Activated T-helper 1 cell treated with anti-CD3 and anti-CD28 coated beads, Interleukin-2, amount 50 U/mL, for 16 hours (primary cell): ENCODE measurements at places on chromosomes 12 and 14.

DNA sequence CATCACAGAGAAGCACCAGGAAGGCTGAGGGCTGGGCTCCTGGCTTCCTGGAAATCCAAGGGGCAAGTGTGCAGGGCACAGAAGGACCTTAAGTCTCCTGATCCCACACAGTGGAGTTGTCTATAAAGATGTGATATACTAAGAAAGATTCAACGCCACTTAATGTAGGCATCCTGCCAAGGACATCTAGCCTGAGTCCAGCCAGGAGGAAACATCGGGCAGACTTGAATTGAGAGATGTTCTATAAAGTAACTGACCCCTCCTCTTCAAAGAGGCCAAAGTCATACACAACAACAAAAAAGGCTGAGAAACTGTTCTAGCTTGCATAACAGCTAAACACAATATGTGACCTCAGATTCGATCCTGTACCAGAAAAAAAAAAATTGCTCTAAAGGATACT, 299.5 kb upstream of the NOS1 start:
- DNase-seq, result no peak

GRCh38 chr14:61421212-61421923, 100.0 kb downstream of the PRKCH start:
- DNase-seq, result no peak

- no peak for DNase-seq
These were observed 1.6 kb downstream of the SLC6A12 start for GRCh38 chr12:212415-212714.

GRCh38 chr12:20105943-20106342, 262.4 kb upstream of the PDE3A start:
- DNase-seq, result no peak

DNA sequence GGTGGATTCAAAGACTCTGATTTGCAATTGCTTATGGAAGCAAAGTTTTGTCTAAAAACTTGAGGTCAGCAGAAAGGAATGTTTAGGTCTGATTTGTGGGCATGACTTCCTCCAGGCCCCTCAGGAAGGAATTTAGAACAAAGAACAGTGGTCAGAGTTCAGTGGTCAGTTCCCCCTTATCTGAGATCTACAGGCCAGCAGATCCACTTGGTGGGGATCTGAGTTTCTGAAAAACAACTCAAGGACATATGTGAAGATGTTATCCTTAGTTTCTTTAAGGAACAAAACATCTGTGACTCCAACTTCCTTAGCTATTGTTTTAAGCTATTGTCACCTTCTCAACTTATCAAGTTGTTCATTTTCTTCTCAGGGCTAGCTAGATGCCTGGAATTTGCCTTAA, 28.0 kb upstream of the NAA30 start:
- DNase-seq, result no peak

DNA sequence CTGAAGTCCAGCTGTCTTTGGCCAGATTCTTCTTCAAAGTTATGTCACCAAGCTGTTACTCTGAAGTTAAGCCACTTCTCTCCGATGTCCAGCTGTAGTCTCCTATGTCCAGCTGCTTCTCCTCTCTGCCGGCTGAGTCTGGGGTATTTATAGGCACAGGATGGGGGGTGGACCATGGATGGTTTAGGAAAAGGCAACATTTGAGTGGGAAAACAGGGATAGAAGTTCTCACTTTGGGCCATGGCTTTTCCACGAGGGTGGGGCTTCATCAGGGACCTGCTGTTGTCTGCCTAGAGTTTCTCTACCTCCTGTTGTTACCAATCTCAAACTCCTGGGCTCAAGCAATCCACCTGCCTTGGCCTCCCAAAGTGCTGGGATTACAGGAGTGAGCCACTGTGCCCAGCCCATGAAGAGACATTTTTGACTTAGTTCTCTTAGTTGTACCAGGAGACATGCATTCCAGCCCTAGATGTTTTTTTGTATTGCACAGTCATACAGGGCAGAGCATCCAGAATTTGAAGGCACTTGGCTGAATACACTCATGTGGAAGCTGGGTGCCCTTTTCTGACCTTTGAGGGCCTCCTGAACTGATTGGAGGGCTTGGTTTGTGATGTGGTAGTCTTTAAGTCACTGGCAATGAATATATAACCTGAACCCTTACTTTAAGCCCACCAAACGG, 79.8 kb upstream of the HECTD1 start:
- DNase-seq, result no peak

- DNase-seq, result no peak
These were observed 8.1 kb upstream of the NAA30 start for GRCh38 chr14:57382283-57382682.

DNA sequence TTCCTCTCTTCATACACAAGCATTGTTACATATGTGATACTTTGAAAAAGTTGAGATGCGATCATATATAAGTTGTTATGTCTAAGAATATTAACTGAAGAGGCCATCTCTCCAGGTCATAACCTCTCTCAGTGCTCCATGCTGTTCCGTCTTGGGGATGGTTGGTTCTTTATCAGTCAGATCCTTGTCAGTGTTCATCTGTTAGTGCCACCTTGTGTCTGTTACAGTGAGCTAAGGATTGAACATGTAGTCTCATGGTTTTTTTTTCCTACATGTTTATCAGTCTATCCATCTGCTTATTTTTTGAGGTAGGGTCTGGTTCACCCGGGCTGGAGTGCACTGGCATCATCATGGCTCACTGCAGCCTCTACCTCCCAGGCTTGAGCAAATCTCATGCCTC, 30.5 kb downstream of the EP400 start:
- DNase-seq, result no peak
